ENCODE measurements at places on chromosomes 7 and 10.

DNA sequence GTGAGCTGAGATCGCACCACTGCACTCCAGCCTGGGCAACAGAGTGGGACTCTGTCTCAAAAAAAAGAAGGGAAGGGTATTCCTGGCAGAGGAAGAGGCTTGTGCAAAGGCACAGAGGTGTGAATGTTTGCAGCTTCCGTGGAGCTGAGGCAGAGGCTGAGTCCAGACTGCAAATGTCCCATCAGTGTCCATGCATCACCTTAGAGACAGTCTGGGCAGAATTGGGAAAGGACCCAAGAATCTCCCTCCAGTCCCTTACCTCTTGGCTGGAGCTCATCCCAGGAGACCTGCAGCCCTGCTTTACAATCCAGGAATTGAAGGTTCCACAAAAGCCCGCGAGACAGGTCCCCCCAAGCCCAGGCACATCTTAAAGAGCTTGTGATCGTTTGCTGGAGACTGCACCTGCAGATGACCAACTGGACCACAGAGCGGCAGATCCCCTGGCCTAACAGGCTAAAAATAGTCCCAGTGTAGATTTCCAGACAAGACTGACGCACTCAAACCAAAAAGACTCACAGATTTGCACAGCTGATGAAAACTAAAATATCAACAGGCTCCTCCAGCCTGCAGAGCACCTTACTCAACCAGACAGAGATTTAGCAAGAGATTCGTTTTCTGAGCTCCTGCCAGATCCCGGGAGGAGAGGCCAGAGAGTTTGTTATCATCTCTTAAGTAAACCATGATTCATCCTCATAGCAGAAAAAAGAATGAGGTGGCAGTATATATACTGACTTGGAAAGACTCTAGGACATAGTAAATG lies 22.9 kb upstream of the NANOS1 start:
- no peak overlapping the region for H3K4me3 ChIP-seq
- no peaks in the 10 kb centered on the region for H3K4me1 ChIP-seq
- peak overlapping the region; percentile 4 for H3K27ac ChIP-seq
- H3K36me3 ChIP-seq, result no peaks in the 10 kb centered on the region

DNA sequence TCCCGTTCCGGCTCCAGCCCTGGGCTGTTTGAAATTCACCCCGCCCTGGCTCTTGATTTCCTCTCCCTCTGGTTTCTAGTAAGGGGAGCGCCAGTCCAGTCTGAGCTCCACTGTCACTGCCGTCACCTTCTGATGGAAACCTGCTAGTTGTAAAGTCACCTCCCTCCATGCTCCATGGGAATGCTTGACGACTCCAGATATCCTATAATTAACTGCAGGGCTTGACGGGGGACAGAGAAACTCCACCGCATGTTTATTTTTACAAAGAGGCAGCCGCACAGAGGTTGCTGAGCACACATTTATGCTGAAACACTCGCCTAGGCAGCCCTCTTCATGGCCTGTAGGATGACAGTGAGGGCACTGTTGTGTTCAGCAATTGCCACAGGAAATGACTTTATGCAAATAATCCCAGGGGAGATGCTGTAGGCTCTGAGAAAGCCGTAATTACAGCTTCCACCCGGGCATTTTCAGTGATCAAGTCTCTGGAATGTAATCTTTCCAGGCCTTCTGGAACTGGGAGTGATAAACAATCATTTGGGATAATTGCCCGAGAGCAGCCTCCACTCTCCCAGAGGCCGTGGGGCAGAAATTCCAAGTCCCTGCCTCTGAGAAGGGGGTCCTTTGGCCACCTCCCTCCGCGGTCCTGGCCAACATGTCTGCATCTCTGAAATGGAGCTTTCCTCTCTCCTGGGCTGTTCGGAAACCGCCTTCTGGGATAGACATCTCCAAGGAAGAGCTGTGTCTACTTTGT lies 300.5 kb downstream of the KLF6 start:
- H3K36me3 ChIP-seq, result no peaks in the 10 kb centered on the region
- no peak overlapping the region for H3K27ac ChIP-seq
- H3K4me1 ChIP-seq, result peaks cover 5% of the 10 kb centered on the region
- no peaks in the 10 kb centered on the region for H3K27me3 ChIP-seq
- no peak overlapping the region for H3K4me3 ChIP-seq

DNA sequence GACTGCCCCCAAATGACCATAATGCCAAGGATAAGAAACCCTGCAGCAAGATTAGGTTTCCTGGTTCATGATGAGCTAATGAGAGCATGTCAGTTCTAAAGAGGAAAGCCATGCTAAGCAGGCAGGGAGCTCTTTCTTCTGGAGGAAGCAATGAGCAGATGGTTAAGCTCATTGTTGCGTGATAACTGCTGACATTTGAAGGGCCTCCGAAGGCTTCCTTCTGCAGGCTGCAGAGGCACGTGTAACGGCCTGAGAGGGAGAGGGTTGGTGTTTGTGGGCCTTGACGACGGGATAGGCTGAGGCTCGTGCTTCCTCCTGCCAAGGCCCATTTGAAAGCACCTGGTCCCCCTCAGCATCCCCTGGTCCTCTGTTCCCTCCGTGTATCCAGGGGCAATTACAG lies 63.5 kb upstream of the BTBD16 start:
- no peaks in the 10 kb centered on the region for H3K27me3 ChIP-seq
- no peak overlapping the region for H3K4me3 ChIP-seq
- no peak for DNase-seq
- peaks cover 29% of the 10 kb centered on the region for H3K36me3 ChIP-seq
- no peaks in the 10 kb centered on the region for H3K4me1 ChIP-seq

GRCh38 chr7:12941512-12941911 lies 254.1 kb downstream of the ARL4A start:
- H3K4me3 ChIP-seq, result no peak overlapping the region
- H3K36me3 ChIP-seq, result no peaks in the 10 kb centered on the region
- H3K27ac ChIP-seq, result no peak overlapping the region
- H3K27me3 ChIP-seq, result no peaks in the 10 kb centered on the region
- no peaks in the 10 kb centered on the region for H3K4me1 ChIP-seq
- DNase-seq, result no peak

DNA sequence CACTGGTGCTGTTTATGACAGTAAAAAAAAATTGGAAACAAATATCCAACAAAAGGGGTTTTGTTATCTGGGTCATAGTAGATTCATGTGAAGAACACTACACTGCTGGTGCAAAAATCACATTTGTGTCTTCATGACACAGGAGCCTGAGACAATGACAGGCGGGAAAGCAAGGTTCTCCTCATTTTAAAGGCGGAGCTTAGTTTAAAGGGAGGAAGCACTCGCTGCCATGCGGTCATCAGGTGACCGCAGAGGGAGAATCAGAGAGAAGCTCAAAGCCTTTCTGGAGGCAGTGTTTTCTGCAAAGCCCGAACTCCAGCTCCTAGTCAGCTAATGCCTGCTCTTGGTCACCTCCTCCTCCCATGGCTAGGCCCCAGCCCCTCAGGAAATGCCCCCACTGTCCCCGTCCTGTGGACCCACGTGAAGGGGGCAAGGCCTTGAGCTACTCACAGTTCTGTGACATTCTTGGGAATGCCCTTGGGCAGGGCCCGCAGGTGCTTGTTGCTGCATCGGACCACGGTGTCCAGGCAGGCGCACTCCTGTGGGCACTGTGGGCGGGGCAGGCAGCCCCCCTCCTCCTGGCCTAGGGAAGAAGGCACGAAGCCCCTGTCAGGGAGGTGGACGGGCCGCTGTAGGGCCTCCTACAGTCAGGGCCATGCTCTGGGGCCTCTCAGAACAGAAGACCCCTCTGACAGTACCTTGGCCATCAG lies 146.1 kb downstream of the SLIT1 start:
- DNase-seq, result no peak
- H3K27ac ChIP-seq, result no peak overlapping the region
- H3K27me3 ChIP-seq, result no peaks in the 10 kb centered on the region
- no peaks in the 10 kb centered on the region for H3K4me1 ChIP-seq

DNA sequence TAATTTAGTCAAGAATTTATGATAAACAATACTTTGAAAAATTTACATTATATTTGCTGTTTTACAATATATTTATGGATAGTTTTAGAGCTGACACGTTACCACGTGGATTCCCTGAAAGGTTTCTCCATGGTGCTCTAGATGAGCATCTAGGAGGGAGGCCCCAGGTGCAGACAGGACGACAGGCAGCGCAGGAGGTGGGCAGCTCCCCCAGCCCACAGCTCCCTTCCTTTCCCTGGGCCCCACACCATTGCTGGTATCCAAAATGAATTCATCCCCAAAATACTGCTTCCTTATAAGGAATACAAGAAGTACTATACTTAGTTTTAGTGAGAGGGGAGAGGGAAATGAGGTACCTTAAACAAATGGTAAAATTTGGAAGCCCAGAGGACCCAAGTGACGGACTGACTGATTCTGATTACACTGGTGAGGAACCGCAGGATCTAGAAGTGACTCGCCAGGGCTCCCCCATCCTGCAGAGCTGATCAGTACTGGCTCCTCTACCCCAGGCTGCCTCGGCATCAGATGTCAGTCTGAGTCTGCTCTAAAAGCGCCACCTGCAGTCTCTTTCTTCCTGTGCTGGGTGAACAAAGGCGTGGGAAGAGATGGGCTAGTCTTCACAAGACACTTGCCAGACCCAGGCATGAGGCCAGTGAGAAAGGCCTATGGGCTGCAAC lies 89.2 kb downstream of the DLG5 start:
- peaks cover 73% of the 10 kb centered on the region for H3K36me3 ChIP-seq
- no peak overlapping the region for H3K4me3 ChIP-seq
- H3K27ac ChIP-seq, result no peak overlapping the region
- H3K4me1 ChIP-seq, result no peaks in the 10 kb centered on the region

- no peak overlapping the region for H3K27ac ChIP-seq
- H3K27me3 ChIP-seq, result no peaks in the 10 kb centered on the region
- H3K4me1 ChIP-seq, result no peaks in the 10 kb centered on the region
- no peaks in the 10 kb centered on the region for H3K36me3 ChIP-seq
- H3K4me3 ChIP-seq, result no peak overlapping the region
Measured at GRCh38 chr7:93860261-93860660, 30.3 kb downstream of the TFPI2 start.

- no peak overlapping the region for H3K4me3 ChIP-seq
- no peak for DNase-seq
- H3K27ac ChIP-seq, result no peak overlapping the region
- H3K36me3 ChIP-seq, result peaks cover 31% of the 10 kb centered on the region
Measured at GRCh38 chr7:76054123-76055120, 6.5 kb downstream of the MDH2 start.

DNA sequence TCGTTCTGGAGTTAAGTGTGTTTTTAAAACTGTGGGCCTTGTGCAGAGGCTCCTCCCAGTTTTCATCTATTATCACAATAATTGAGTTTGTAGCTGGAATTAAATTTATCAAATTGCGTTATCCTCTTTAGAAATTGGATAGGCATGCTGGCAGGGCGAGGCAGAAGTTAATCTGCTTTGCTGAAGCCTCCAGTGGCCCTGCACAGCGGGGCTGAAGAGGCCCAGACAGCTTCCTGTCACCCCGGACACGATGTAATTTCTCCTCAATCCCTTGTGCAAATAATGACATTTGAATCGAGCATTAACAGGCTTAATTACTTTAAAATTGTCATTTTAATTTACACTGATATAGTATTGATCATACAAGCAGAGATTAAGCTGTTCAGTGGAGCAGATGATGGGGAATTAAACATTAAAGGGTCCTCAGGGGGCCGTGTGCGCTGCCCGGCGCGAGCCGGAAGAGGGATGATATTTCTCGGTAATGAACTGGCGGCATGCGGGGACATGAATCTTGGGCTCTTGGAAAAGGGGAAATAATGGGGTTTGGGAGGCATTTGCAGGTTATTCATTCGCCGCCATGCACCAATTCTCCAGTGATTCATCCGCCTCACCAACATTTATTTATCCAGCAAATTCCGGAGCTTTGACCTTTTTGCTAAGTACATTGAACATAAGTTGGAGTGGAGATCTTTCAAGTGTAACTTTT lies 118.5 kb downstream of the NKX6-2 start:
- DNase-seq, result no peak
- no peak overlapping the region for H3K4me3 ChIP-seq
- no peaks in the 10 kb centered on the region for H3K36me3 ChIP-seq
- no peak overlapping the region for H3K27ac ChIP-seq
- no peaks in the 10 kb centered on the region for H3K27me3 ChIP-seq
- no peaks in the 10 kb centered on the region for H3K4me1 ChIP-seq

DNA sequence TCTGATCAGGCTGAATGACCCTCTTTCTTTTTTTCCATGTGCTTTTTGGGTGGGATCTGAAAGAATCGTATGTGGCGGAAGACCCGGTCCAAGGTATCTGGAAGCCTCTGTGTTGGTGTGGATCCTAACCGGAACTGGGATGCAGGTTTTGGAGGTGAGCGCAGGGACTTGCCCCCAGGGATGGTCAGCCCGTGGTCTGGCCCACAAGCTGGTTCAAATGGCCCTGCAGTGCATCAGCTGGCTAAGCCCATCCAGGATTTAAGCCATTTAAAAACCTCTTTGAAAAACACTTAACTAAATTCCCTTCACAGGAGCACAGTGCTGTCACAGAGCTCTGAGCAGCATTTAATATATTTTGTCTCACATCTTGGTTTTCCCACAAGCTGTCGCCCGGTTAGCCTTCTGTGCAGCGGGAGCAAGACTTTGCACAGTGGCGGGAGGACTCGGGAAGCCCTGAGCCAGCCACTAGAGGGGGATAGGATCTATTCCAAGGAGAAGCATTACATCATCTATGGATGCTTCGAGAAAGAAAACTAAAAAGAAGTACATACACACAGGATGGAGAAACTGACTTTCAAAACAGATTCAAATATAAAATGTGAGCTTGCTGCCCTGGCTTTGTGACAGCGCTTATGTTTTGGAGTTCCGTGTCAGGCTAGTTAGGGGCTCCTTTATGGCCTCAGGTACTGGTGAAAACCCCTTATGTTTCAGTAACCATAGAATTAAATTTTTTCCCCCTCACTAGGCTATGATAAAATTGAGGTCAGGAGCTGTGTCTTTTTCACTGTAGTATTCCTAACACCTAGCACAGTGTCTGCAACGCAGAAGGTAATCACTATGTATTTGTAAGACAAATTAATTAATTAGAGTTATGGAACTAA lies 11.3 kb downstream of the CPA2 start:
- no peak overlapping the region for H3K27ac ChIP-seq
- H3K4me3 ChIP-seq, result no peak overlapping the region
- H3K4me1 ChIP-seq, result peaks cover 4% of the 10 kb centered on the region
- no peaks in the 10 kb centered on the region for H3K36me3 ChIP-seq

- no peaks in the 10 kb centered on the region for H3K4me1 ChIP-seq
- H3K27ac ChIP-seq, result no peak overlapping the region
- no peaks in the 10 kb centered on the region for H3K27me3 ChIP-seq
- no peak for DNase-seq
Measured at GRCh38 chr7:99313204-99313573, 12.5 kb upstream of the ARPC1A start.

DNA sequence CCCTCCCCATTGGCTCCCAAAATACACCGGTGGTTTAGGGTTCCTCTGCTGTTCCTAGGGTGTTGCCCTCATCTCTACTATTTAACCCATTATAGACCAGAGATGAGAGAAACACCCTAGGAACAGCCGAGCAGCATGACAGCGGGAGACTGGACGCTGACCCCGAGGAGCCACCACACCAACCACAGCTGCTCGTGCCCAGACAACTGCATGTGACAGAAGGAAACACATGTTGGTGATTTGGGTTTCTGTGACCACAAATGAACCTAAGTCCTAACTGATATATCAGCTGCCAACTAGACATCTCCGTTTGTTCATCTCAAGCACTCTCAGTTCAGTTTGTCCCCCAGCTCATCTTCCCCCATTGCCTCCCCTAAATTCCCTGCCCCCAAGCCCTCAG lies 13.4 kb downstream of the CFAP43 start:
- H3K4me1 ChIP-seq, result no peaks in the 10 kb centered on the region
- H3K36me3 ChIP-seq, result no peaks in the 10 kb centered on the region
- H3K4me3 ChIP-seq, result no peak overlapping the region
- no peak overlapping the region for H3K27ac ChIP-seq

- H3K4me3 ChIP-seq, result peak overlapping the region; percentile 79
- H3K27ac ChIP-seq, result no peak overlapping the region
- DNase-seq, result no peak
- H3K4me1 ChIP-seq, result no peaks in the 10 kb centered on the region
Measured at GRCh38 chr10:15369256-15370211, 1.6 kb downstream of the FAM171A1 start.

- H3K27me3 ChIP-seq, result no peaks in the 10 kb centered on the region
- H3K4me1 ChIP-seq, result no peaks in the 10 kb centered on the region
Measured at GRCh38 chr10:103570844-103571655, 77.5 kb downstream of the NEURL1 start.

Measured in ascending aorta (tissue), 2 donors.